Right ventricle myocardium inferior (tissue), 1 donor: ENCODE measurements at places on chromosomes 2 and 18. TPM values are rescaled to one million over a fixed set of nuclear protein-coding genes. Genes with fewer than 3 reads are reported as not detected.

DNA sequence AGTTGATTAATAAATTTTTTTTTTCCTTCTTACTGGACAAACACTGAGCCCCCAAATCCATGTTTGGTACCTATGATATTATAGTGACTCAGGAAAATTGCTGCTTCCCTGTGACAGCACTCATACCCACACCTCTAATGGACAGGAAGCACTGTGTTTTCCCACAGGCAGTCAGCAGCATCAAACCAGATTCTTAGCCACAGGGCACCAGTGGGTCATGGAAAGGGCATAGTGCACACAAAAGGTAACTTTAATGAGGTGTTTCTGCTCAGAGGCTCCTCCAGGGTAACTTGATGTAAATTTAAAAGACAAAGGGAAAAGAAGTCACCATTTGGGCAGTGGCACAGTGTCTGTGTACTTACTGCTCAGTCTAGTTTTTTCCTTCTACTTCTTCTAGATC lies 34.1 kb downstream of the SERPINB11 start:
- no peak for DNase-seq

- no peak for DNase-seq
These were observed 239.8 kb downstream of the HAUS1 start for GRCh38 chr18:46343931-46344372.

DNA sequence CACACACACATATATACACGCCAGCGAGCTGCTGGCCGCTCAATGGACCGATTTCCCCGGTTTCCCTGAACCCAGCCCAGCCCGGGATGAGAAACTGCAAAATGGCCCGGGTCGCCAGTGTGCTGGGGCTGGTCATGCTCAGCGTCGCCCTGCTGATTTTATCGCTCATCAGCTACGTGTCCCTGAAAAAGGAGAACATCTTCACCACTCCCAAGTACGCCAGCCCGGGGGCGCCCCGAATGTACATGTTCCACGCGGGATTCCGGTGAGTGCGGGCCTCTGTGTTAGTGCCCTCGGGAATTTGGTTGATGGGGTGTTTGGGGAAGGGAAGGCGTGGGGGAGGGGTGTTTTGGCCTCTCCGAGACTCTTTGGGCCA lies 392 bp downstream of the ST8SIA3 start:
- no peak for DNase-seq

DNA sequence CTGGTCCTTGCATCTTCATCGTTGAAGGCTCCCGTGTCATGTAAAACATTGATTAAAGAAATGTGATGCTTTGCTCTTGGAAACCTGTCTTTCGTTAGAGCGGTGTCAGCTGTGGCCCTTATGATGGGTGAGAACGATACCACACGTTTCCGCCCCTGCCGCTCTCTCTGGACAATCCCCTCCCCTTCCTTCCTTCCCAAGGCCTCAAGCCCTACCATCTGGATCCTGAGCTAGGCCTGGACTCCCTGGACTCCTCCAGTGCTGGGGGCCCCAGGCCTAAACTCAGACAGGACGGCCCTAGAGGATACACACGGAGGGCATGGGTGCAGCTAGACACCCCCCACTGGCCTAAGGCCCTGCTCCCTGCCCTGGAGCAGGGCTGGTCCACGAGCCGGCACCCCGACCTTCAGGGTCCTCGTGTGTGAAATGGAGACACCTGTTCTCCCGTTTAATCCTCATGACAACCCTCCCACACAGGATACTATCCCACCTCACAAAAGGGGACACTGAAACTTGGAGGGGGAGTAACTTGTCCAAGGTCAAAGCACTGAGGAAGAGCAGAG lies 13.2 kb downstream of the BIN1 start:
- DNase-seq: peak; percentile 17

DNA sequence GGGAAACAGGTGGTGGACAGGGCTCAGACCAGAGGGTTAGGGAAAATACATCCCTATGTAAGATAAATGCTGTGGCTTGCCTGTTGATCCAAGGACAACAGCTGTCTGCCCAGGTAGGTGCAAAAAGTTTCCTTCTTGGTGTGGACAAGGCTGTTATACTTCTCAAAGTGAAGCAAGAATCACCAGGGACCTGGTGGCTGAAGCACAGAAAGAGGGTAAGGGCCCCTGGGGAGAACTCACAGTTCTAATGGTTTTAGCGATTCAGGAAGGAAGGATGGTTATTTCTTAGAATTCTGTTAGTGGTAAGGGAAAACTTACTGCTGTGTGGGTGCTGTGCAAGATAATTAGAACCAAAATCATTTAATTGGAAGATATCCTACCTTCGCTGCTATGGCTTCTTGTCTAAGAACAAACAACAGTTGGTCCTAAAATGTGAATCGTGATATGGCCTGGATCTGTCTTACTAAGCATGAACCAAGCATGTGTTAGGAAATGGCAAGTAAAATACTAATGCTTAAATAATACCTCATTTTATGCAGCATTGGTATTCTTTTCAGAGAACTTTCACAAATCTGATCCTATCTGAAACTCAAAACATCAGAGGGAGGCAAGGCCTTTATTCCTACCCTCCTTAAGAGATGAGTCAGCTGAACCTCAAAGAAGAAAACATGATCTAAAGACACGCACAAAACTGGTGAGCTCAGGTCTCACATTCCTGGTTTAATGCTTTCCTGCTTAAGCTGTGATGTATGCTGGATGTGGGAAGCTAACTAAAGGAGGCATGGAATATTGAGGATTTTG lies 159.2 kb upstream of the THUMPD2 start:
- no peak for DNase-seq

DNA sequence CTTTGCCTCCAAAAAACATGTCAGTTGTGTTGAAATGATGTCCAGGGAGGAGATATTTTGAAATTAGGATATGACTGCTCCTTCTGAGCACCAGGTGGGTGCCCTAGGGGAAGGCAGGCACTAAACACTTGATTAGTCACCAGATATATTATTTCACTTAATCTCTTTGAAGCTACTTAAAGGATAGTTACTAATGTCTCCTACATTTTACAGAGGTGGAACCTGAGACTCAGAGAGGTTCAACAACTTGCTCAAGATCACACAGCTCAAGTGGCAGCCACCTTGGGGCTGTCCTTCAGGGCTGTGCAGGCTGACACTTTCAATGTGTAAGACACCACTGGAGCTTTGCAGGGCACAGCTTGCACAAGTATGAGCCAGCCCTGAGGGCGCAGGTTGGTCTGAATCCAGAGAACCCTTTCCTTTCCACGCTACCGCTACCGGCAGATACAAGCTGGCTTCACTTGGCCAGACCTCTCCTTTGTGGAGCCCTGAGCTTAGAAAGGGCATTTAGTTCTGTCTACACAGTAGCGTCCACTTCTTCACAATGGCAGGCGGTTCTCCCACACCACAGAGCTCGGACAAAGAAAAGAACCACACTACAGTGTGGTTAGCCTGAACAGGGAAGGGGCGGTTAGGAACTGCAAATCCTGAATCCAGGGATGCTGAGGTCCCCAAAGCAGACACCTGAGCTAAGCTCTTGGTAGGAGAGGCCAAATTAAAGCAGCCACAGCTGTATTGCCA lies 16.4 kb downstream of the ALPK2 start:
- no peak for DNase-seq

The HOXD8 gene
- total RNA-seq: 0.16 TPM

DNA sequence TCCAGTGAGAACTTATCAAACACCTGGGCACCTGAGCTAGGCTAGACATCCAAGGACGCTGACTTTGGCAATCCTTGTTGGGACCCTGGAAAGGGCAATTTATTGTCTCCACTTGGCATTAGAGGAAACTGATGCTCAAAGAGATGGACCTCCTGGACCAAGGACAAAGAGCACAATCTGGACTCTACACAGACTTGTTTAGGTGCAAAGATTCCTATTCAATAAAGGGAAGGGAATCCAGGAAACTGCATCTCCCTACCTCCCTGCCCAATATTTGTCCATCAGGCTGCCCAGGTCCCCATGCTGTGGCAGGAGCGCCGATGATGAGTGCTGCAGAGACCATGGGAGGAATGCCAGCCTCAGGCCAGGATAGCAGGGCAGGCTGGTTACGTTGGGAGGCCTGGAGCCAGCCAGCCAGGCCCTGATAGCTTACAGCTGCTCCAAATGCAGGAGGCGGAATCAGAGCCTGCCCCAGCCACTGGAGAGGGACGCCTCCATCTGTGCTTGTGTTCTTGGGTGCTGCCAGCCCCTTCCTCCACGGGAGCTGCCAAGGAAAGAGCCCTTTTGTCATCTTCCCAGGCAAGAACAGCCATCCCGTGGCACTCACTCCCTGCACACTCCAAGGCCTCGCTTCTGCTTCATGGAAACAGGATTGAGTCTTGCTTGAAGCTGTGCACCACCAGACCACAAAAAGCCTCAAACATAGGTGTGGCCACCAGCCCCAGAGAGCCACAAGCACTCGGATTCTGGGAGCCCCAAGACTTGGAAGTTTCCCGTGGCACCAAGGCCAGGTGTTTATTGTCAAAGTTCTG lies 60.0 kb downstream of the HS1BP3 start:
- DNase-seq: peak; percentile 68

GRCh38 chr2:43568228-43568627 lies 27.6 kb downstream of the THADA start:
- DNase-seq: no peak

DNA sequence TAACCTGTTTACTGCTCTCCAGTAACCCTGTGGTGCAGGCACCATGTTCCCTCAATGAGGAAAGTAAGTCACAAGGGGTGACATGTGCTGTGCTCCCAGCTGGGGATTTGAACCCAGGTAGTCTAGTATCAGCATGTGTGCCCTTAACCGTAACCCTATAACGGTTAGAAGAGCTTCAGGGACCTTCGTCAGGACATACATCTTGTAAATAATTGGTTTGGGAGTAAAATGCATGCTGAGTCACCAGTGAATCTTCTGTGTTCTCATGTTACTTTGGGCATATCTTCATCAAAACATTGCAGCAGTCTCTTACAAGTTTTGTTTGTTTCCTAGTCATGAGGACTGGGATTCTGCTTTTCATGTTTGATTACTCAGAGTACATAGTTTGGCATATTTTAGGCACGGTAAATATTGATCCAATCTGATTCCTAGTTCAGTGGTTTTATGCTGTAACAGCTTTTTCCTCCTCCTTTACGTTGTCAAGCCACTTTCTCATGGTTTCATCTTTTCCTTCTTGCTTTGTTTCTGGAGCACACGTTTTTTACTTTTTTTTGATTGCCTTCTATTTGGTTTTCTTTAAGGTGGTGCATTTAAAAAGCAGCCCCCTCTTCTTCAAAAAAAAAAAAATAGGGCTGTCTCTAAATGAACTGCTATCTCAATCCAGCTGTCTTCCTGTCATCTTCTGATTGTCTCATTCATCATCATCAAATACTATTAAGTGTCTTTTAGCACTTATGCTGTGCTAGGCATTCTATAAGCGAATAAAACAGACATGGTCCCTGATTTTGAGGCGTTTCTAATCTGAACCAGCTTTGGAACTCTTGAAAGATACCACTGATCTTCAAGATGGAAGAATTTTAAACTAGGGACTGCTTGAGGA lies 50.4 kb downstream of the CLIP4 start:
- DNase-seq: no peak
